ENCODE measurements at places on chromosomes 1 and 21.

DNA sequence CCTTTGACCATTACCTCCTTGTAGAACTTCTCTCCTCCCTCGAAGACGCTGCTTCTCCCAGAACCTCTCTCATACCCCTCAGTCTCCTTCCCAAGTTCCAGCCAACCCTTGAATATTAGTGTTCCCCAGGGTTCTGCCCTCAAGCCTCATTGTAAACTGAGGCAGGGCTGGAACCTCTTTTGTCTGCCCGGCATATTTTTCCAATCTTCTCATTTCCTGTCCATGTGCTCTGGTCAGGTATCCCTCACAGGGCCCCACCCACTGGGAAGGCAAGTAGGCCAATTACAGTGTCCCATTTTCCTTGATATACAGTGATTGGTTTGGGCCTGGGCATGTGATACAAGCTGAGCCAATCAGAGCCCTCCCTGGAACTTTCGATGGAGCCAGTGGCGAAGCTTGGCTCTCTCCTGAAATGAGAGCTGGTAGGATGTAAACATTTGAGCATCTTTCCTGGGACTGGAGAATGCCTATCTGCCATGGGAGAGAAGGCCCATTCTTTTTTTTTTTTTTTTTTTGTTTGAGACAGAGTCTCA is 57.1 kb upstream of the ID3 start:
- no peak for DNase-seq

GRCh38 chr1:115255154-115255553 is 82.9 kb downstream of the NGF start:
- DNase-seq: no peak

- no peak for DNase-seq
These were observed 851 bp upstream of the VPS13D start for GRCh38 chr1:12228979-12229378.

- no peak for DNase-seq
These were observed 120.1 kb downstream of the CAMTA1 start for GRCh38 chr1:6905331-6905730.

- DNase-seq: no peak
These were observed 113.3 kb downstream of the TNR start for GRCh38 chr1:175630076-175630475.

DNA sequence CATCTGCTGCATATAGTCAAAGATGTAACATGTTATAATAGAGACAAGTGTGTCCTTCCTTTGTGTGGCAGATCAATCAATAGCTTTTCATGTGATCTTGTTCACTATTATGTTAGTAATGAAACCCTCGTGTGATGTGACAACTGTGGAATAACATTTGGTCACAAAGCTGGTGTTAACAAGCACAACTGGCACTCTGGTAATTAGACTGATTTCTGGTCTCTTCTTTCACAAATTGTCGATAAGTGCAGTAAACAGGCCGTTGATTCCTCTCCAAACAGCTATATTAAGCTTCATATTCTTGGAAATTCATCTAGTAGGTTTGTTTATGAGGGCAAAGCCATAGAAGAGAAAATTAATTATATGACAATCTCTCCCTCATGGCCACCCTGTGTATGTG is 616.7 kb upstream of the PTBP2 start:
- DNase-seq: no peak

- no peak for DNase-seq
These were observed 13.0 kb downstream of the IFI44L start for GRCh38 chr1:78633209-78633608.

- DNase-seq: no peak
These were observed 129.1 kb downstream of the PIK3R3 start for GRCh38 chr1:46003315-46003714.

DNA sequence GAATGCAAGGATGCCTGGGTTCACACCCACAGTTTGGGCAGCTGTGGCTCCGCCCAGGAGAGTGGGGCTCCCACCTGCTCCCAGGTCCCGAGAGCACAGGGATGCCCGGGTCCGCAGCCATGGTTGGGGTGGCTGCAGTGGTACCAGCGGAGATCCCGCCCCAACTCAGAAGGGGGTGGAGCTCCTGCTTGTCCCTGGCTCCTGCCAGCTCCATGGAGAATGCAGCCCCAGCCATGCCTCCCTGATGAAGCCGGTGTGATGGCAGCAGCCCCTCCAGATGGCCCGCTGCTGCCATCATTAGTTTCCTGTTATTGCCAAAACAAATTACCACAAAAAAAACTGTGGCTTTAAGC is 113.1 kb upstream of the RUNX3 start:
- no peak for DNase-seq

- no peak for DNase-seq
These were observed 257.5 kb upstream of the PRMT6 start for GRCh38 chr1:106798991-106799390.

DNA sequence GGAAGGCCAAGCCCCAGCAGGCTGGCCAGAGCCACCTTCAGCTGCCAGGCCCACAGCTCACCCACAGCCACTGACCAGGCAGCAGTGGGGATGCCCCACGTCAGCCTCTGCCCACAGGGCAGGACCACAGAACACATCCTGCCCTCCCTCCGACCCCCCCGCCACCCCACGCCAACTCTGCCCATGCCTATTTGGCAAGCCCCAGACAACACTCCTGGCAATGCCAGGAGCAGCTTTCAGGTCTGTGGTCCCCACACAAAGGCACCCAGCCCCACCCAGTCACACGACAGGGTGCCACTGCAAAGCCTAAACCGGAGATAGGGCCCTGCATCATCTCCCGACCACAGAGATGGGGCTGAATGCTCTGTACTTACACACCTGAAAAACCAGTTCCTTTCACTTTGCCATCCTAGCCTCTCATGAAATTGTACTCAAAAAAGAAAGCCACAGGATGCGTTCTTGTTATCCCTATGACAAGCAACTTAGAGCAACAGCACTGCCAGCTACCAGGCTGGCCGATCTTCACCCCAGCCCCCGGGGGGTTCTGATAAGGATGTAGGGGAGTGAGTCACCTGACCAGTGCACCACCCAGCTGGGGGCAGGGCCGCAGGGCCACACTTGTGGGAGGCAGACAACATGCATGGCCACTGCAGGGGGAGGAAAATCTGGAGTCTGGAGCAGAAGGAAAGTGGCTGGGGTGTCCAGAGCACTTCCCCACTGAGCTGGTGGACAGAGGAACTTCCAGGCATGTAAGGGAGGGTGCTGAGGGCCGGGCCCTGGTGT is 36.2 kb downstream of the UBE2G2 start:
- DNase-seq: peak; percentile 48

DNA sequence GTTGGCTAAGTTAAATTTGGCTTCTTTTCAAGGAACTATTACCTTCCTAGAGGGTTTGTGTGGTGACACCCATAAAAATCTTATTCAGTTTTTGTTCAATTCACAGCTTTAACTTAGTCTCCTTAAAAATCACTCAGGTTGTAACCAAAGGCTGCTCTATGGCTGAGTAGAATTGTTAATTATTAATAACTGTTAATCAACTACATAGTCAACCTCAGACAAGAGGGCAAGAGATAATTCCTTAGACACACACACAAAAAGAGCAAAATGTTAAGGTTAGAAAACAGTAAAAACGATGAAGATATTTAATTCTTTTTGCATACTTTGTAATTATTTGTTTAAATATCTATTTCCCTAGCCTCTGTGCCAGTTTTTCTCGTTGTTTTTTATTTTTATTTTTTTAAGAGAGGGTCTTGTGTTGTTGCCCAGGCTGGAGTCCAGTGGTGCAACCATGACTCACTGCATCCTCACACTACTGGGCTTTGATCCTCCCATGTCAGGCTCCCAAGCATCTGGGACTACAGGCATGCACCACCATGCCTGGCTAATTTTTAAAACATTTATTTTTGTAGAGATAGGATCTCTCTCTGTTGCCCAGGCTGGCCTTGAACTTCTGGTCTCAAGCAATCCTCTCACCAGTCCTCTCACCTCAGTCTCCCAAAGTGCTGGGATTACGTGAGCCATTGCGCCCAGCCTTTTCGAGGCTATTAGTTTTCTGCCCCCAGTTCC is 215.2 kb downstream of the DISC1 start:
- no peak for DNase-seq

DNA sequence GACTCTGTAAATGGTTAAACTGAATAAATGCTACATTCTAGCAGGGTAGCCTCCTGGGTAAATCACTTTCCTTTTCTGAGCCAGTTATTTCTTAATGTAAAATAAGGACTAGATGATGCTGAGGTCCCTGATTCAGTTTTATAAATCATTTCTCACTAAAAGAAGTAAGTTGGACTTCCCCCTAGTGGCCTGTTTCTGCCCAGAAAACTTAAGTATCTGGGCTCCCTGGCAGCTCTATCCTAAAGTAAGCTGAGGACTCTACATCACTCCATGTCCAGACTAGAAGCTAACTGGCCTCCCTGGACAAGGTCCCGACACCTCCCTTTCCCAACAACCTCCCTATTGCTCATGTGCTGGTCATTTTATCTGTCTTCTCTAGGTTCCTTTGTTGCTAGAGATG is 3.0 kb downstream of the GPN2 start:
- DNase-seq: no peak

GRCh38 chr1:5951846-5952410 is 40.3 kb downstream of the NPHP4 start:
- no peak for DNase-seq

DNA sequence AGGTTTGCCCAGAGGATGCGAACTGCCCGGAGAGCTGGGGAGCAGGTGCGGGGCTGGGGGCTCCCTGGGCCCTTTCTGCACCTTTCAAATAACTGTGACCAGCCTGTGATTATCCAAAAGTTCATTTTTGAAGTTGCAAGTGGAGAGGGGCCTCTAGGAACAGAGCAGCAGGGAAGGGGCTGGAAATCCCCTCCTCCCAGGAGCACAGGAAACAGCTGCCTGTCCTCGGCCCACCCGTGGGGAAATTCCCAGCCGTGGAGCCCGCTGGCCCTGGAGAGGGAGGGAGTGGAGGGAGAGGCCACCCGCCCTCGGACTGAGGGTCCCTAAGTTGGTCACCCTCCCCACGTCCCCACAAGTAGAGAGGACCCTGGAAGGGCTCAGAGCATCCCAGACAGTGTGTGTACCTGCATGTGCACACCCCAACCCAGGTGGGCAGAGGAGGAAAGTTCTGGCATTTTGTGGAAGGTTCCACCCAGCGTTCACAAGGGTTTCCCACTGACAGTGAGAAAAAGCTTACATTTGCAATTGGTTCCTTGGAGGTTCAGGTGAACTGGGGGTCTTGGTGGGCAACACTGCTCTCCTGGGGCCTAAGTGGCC is 1.2 kb upstream of the TNFRSF4 start:
- DNase-seq: peak; percentile 46

DNA sequence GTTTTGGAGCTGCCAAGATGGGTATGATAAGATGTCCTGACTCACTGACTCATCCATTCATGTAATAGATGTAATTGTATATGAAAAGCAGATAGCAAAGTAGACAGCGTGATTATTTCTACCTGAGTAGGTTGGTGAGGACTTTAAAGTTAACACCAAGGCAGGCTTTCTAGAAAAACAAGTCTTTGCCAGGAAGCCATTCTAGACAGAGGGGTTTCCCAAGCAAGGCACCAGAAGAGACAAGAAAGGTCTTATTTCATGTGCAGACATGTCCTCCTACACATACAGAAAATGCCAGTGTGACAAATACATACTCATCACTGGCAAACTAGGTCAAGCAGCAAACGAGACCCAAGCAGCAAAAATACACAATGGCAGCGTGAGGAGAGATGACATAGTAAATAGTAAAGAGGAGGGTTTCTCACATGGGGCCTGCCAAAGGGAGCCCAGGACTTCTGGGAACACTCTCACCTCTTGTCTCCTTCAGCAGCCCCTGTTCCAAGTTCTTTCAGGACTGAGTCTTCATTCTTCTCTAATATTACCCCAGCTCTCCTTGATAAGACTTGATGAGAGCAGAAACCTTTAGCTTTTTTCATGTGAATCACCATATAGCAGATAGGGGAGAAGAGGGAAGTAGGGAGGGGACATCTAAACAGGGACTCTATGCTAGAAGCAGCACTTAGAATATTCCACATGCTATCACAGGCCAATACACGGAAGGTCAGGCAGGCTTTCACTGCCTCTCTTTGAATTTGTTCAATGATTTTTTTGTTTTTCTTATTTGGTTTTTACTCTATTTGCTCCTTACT is 114.6 kb upstream of the ATP1B1 start:
- DNase-seq: peak; percentile 55

GRCh38 chr1:1165485-1165884 is 8.2 kb upstream of the TTLL10 start:
- no peak for DNase-seq

DNA sequence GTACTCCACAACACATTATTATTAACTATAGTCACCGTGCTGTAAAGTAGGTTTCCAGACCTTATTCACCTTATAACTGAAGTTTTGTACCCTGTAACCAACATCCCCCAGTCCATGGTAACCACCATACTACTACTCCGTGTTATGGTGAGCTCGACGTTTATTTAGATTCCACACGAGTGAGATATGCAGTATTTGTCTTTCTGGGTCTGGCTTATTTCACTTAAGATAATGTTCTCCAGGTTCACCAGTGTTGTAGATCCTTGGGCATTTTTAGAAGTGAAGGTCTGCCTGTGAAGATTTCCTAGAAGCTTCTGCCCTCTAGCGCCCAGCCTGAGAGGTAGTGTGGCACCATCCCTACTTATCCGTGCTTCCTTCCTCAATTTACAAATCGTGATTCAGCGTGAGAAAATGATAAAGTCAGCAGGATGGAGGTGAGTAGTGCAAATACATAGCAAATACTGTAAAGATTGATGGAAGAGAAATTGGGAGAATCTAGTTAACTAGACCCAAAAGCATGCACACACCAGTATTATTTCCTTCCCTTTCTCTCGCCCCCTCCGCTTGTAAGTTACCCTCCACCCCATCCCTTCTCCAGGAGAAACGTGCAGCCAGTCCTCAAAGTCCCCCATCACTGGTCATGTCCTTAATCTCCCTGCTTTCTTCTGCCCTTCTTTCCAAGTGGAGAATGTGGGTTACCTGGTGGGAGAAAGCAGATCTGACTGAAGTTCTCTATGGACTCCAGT is 36.0 kb upstream of the DISC1 start:
- DNase-seq: peak; percentile 53

DNA sequence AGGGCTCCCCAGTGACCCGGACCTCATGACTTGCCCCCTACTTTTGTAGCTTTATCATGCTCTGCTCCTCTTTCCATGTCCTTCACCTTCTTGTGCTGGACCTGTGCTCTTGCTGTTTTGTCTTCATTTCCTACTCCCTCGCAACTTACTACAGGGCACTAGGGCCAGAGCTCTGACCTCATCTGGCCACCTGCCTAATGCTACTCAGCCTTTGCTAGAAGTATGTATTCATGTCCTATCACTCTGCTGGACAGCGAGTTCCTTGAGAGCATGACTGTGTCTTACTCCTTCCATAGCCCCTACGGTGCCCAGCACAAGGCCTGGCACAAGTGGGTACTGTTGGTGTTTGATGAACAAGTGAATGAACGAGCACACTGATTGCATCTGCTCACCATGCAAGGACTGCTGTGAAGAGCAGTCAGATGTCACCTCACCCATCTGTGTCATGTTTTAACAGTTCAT is 1.9 kb downstream of the MTFR1L start:
- DNase-seq: no peak

DNA sequence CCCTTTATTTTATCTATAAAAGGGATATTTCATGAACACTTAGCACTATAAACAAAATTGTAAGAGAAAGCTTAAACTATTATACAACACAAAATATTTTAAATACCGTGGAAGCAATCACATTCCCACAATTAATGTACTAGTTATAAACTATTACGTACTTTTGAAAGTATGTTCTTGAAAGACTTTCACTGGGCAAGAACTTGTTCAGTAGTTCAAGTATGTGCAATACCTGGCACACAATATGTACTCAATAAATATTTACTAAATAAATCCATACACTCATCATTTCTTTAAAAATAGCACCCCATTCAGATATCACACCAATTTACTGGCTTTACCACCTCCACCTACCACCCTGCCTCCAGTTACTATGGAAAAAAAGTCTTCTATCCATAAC is 12.6 kb upstream of the FMO2 start:
- no peak for DNase-seq

GRCh38 chr21:45979651-45980050 is 1.9 kb upstream of the COL6A1 start:
- no peak for DNase-seq
